Activated effector memory CD4-positive, alpha-beta T cell treated with anti-CD3 and anti-CD28 coated beads, Interleukin-2, amount 50 U/mL, for 16 hours (primary cell): ENCODE measurements at places on chromosomes 12 and 14.

DNA sequence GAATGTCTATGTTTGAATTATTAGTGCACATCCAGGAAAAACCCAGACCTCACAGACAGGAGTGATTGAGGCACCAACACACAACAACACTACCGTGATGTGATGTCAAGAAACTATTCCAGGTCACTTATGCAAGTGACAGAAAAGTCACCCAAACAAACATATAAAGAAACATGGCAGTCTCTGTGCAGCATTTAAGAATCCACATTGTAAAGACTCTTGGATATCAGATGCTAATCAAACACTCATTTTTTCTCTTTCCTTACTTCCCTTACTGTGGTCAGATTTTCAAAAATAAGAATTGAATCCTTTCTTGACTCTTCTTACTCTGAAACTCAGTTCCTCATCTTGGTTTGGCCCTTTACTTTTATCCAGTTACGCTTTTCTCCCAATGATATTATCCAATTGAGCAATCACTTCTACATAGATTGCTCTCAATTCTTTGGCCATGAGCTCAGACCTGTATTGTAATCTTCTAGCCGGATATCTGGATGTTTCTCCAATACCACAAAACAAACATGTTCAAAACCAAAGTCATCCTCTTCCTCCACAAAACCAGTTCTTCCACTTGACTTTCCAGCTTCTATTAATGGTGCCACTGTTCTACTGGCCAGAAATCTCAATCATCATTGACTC is 115.4 kb downstream of the DUSP6 start:
- no peak for DNase-seq

GRCh38 chr12:132458441-132458840 is 31.5 kb upstream of the FBRSL1 start:
- no peak for DNase-seq

GRCh38 chr14:103141117-103141796 is 18.0 kb downstream of the TNFAIP2 start:
- no peak for DNase-seq

DNA sequence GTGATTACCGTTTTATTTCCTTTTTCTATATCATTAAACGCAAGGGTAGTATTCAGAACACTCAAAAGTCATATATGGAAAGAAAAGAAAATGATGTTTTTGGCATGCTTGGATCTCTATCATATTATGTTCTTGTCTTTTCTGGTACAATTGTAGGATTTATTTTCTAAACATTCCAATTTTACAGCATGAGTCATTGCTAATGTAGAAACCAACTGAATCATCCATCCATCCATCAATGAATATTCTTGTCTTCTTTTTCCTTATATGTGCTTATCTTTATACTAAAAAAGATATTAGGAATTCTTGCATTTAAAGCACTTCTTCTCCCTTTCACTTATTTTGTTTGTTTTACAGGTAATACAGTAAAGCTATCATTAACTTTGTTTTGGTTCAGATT is 20.4 kb upstream of the AMIGO2 start:
- no peak for DNase-seq

- DNase-seq, result no peak
Measured at GRCh38 chr12:62995097-62995496, 60.1 kb upstream of the PPM1H start.
